ENCODE measurements at places on chromosomes 7 and 10.
A peak's percentile ranks its signal among the peaks of the same experiment; 100 is the strongest.

GRCh38 chr7:36982766-36983165, 258.5 kb upstream of the AOAH start:
- no peak for DNase-seq

DNA sequence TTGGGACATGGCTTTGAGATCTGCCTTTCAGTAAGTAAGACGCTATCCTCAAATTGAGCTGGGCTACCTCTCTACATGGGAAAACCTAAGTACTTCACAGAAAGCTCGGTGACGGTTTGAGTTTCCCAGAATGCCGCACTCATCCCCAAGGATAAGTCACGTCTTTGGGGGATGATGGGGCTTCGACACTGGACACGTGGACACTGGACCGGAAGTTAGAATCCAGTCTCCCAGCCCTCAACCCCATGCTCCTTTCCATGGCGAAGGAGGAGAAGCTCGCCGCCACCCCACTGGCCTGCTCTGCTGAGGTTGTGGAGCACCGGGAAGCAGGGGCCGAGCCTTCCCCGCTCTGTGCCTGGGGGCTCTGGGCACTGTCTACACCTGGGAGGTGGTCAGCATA, 27.5 kb downstream of the PTPRE start:
- DNase-seq = no peak

- DNase-seq = no peak
Observed at GRCh38 chr10:94000638-94001415, 7.1 kb downstream of the PLCE1 start.

GRCh38 chr7:11039974-11040373, 66.3 kb downstream of the PHF14 start:
- DNase-seq = no peak

- DNase-seq = no peak
Observed at GRCh38 chr7:85164376-85164775, 22.5 kb downstream of the SEMA3D start.

GRCh38 chr7:42236976-42237810, at the start of gene GLI3:
Gene GLI3 (minus strand): TSS chr7:42237209. CDS start chr7:42223253, 13,956 bp downstream.
- peak; percentile 47 for DNase-seq
